ENCODE measurements at places on chromosomes 13 and 19.

- DNase-seq = no peak
Observed at GRCh38 chr13:98576200-98576945, 534 bp downstream of the STK24 start.

DNA sequence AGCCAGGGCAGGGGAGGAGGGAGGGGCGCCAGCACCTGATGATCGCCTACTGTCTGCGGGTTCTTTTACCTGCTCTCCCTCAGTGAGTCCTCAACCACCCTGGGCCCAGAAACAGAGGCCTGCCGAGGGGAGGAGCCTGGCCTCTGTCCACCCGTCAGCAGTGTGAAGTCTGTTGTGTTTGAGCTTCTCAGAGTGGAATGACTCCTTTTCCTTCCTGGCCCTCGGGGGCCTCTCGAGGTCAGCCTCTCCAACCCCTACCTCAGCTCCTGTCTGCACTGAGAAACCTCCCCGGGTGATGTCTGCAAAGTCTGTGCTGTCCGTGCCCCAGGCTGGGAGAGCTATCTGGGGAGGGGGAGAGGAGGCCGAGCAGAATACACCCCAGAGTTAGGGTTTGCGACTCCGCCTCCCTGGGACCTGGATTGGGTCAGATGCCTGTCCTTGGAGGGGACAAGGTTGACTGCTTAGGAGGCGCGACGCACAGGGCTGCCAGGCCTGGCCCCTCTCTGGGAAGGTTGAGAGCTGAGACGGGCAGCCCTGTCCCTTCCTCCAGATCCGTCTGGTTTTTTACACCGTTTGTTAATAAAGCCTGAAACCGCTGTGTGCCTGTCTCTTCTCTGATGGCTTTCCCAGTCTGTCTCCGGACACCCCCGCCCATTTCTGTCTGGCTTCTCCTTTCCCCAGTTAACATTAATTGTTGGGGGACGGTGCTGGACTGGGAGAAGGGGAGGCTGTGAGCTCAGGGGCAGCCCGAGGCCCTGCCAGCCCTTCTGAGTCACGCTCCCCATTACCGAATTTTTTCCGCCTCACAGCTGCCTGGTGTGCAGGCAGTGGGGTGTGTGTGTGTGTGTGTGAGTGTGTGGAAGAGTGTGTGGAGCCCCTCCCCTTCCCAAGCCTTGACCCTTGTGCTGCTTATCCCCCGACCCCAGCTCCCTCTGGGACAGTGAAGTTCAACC, 989 bp upstream of the SSC5D start:
- DNase-seq = no peak

DNA sequence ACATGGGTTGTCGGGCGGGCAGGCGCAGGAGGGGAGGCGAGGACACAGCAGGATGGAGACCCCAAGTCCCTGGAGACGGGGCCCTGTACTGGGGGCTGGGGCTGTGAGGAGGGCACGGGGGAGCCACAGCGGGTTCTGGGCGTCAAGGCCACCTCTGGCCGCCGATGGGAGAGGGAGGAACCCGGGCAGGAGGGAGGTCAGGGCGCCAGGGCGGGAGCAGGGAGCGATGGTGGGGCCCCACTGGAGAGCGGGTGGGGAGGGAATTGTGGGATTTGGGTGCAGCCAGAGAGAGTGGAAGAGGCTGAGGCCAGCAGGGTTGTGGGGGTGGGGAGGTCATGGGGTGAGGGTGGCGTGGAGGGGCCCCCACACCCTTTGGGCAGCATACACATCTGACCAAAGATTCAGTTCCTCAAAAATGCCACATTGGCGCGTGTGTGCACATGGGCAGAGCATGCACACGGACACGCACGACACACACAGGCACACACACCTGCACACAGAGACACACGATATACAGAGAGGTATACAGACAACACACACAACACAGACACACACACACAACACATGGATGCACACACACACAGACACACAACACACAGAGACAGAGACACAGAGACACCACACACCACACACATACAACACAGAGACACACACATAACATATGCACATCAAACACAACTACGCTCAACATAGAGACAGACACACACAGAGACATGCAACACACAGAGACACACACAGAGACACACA, 54.9 kb downstream of the AP1M1 start:
- DNase-seq = no peak

DNA sequence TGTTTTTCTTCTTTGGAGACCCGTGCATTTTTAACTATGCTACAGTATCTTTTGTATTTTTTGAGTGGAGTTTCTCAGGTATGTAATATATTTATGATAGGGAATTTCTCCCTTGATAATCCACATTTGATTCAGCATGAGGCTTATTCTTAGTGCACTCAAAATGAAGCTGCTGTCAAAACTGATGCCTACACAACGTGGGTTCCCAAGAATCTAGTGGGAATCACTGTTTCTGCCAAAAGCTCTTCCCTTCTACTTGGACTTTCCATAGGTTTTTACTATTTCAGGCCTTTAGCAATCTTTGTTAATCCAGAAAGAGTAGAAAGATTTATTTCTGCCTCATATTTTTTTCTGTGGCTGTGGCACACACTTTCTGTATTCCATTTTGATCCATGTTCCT, 1003.7 kb downstream of the SLITRK5 start:
- no peak for DNase-seq

GRCh38 chr19:53808710-53809125, 15.4 kb downstream of the NLRP12 start:
- peak; percentile 30 for DNase-seq

DNA sequence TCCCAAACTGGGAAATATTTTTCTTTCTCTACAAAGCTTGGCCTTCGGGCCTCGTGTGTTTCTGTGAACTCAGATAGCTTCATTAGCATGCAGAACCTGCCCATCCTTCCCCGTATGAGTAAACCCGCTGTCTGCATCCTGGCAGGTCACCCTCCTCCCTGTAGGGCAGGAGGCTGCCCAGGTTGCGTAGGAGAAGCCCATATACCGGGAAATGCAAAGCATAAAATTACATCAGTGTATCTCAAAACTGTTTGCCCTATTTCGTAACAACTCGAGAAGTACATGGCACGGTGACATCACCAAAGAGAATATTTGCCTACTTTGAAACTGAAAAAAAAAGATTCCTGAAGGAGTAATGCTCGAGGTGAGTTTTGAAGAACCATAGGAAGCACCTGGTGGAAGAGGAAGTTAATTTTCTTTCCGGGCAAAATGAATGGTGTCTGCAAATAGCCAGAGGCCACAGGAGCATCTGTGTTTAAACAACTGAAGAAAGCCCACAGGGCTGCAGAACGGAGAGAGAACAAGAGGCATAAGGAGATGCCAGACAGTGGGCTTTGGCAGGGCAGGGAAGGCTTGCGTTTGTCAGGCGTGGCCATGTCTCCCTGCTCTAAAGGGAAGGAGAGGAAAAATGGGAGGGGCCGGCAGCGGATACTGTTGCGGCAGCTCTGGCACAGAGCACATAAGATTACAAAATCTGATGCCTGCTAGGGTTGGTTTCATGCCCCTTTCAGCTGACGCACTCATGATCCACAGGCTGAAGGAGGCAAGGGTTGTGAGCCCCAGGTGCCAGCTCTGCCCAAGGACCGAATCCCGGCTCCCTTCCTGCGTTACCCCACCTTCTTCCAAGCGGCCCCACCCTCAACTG, 81.4 kb downstream of the IRS2 start:
- DNase-seq = no peak

DNA sequence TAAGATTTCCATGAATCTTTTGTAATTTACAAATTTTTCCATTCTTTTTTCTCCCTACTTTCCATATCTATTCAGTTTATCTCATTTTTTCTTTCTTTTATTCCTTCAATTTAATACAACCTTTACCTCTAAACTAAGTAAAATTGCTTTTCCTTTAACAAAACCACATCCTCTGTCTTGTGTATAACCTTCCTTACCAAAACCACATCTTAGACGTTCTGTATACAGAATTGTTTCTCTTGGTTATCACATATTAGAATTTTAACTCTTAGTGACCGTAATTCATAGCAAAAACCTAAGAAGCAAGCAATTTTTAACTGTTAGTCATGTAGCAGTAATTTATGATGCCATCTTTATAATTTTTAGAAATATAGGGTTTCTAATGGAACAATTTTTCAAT, 15.0 kb downstream of the PPP5C start:
- DNase-seq = no peak

GRCh38 chr19:38076337-38076736, 147.7 kb downstream of the DPF1 start:
- DNase-seq = no peak

GRCh38 chr13:78759704-78760103, 100.7 kb upstream of the OBI1 start:
- no peak for DNase-seq

DNA sequence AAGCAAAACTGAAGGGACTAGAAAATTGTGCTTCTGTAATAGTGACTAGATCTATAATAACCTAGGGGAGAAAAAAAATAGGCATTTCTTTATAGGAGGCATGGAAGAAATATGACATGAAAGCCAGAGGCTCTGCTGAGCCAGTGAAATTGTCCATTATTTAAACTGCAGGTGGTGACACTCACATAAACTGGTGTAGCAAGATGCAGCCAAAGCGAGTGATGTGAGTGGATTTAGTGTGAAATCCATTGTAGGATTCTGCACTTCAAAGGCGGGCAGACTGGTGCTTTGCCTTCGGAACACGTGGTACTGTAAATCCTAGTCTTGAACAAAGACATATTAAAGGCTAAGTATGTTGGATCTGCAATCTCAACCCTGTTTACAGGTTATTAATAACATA, 361.9 kb downstream of the TBC1D4 start:
- no peak for DNase-seq

- no peak for DNase-seq
Observed at GRCh38 chr13:92825938-92826596, 400.5 kb upstream of the GPC6 start.

DNA sequence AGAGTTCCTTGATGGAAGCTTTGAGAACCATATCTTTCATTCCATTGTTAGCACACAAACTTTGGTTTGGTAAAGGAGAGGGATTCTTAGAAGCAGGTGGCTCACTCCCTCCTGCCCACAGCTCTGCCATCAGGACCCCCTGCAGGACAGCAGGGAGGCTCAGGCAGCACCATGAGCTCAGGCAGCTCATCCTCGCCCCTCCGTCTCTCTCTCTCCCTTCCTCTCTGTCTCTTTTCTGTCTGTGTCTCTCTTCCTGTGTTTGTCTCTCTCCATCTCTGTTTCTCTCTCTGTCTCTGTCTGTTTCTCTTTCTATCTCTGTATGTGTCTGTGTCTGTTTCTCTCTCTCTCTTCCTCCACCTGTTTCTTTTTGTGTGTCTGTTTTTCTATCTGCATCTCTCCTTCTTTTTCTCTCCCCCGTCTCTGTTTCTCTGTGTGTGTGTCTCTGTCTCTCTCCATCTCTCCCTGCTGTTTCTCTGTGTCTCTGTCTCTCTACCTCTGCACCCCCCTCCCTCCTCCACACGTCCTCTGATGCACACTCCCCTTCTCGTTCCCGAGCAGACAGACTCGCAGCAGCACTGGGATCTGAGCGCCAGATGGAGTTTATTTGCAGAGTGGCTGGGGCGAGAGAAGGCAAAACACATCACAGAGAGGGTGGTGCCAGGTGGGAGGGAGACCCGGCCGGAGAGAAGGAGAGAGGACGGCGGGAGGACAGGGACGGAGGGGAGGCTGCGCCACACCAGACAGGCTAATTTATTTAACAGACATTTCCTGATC, 8.7 kb downstream of the SBK2 start:
- DNase-seq = no peak

GRCh38 chr19:46529622-46530451, 34.2 kb upstream of the PNMA8B start:
- DNase-seq = peak; percentile 51

DNA sequence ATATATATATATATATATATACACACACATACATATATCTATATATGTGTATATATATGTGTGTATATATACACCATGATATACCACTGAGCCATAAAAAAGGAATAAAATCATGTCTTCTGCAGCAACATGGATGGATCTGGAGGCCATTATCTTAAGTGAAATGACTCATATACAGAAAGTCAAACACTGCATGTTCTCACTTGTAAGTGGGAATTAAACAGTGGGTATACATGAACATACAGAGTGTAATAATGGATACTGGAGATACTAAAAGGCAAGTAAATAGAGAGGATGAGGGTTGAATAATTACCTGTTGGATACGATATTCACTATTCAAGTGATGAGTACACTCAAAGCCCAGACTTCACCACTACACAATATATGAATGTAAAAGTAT, 332.6 kb downstream of the SLITRK1 start:
- no peak for DNase-seq

DNA sequence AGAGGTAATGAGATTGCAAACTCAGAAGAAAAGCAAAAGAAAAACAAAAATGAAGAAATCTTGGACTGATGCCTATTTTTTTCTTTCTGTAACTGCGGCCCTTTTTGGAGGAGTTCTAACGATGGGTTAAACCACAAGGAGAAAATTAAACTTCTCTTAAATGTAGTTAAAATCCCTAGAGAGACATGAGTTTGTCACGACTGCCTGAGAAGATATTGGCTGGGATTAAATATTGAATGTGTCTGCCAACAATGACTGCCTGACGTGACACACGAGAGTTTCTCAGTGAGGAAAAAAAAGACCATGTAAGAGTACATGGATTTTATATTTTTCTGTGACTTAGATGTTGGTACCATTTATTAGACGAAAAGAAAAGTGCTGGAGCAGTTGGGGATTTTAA, 1013.4 kb downstream of the PCDH9 start:
- no peak for DNase-seq

DNA sequence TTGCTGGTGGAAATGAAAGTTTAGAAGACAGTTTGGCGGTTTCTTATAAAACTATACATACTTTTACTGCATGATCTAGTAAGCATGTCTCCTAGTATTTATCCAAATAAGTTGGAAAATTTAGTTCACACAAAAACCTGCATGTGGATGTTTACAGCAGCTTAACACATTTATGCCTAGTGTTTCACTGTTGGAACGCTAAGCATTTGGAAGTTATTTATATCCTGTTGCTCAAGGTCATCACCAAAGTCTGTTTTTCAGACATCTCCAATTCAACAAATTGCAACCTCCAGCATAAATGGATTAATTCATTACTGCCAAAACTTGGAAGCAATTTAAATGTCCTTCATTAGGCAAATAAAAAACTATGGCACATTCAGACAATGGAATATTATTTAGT, 461.8 kb downstream of the SUCLA2 start:
- no peak for DNase-seq

DNA sequence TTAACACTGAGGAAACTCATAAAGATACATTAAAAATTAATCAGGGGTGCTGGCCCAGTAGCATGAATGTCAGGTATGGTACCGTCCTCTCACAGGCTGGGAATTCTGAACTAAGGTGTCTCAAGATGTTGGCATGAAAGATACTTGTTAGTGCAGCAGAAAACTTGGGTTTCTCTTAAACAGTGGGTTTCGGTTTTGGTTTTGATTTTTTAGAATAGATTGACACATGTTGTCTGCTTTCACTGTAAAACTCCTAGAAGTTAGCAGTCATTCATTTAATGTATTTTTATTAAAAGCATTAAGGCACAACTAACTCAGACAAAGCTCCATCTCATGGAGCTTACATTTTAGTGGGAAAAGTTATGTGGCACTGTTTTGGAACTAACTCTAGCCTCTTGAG, 3.5 kb upstream of the OBI1 start:
- no peak for DNase-seq
